HAP-1 (cell line): ENCODE measurements at places on chromosomes 12 and 14.

- DNase-seq, result no peak
These were observed 114.0 kb upstream of the FAR2 start for GRCh38 chr12:29035112-29035511.

GRCh38 chr12:39048395-39048794, 143.0 kb upstream of the CPNE8 start:
- DNase-seq, result no peak

GRCh38 chr12:57803319-57803893, 15.1 kb downstream of the AVIL start:
- peak; percentile 42 for DNase-seq

DNA sequence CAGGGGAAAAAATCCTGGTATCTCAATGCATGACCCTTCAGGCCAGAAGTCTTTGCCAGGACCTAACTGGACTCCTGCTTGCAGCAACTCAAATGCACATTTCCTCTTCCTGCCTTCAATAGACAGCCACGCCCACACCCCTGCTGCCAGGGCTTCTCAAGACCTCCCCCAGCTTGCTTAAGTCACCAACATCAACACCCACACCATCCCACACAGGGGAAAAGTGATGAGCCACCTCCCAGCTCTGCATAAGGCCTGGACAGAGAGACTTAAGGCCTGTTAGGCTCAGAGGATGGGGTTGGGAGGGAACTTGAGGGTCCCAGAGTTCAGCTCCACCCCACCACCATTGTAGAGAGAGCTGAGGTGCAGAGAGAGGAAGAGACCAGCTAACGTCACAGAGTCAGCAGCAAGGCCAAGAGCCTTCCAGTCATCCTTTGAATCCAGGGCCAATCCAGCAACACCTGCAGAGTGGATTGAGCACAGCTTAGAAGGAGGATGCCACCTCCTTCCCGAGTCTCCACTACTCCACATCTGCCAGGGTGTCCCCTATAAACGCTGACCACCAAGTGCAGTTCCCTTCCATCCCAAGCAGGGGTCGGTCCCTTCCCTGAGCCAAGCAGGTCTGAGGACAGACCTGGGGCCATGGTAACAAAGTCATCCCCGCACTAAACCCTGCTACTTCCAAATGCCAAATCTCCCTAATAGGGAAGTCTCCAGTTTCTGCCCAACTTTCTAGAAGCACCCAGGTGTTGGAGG, 50.0 kb downstream of the KDM2B start:
- peak; percentile 50 for DNase-seq

DNA sequence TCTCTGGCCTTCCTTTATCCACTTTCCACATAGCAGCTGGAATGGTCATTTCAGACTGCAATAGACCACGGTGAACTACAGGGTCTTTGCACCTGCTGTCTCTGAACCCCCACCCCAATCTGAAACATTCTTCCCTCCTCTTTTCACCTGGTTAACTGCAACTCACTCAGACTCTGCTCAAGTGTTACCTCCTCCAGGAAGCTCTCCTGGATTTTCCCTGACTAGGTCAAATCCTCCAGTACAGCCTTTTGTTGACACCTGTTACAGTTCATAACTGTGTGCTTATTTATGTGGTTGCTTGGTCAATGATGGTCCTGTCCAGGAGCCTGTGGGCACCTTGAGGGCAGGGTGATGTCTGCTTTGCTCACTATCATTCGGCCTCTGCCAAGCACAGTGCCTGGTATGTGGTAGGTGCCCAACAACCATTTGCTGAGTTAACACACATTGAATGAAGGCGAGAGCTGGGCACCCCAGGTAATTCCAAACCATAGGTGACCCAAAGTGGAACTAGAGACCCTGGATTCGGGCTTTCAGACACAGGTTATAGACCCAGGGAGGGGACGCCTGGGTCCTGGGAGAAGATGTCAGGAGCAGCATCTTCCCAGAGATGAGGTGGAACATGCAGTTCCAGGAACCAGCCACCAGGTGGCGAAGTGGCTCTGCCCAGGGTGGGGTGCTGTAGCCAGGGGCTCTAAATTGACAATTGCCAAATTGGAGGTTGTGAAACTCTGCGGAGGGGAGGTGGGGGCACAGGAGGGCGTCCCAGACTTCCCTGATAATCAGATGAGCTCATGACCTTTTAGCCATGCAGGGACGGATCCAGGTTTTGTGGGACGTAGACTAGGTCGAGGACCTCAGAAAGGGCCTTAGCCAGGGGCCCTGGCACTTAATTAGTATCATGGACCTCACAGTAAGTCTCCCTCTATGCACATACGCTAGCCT, 28.1 kb downstream of the TRPV4 start:
- DNase-seq, result peak; percentile 26

DNA sequence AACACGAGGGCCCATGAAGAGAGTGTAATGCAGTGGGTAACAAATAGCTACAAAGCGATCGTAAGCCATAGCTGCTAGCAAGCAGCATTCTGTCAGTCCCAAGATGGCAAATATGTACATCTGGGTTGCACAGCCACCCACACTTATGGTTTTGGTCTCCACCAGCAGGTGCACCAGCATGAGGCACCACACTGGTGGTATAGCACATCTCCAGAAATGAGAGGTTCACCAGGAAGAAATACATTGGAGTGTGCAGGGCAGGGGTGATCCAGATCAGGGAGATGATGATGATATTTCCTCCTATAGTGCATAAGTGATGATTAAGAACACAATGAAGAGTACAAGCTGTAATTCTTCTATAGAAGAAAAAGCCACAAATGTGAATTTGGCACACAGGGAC, 26.4 kb upstream of the OR10A7 start:
- no peak for DNase-seq

- peak; percentile 23 for DNase-seq
These were observed 89.9 kb downstream of the NT5DC3 start for GRCh38 chr12:103751171-103751570.

- no peak for DNase-seq
These were observed 32.2 kb downstream of the BRAP start for GRCh38 chr12:111653596-111653995.

DNA sequence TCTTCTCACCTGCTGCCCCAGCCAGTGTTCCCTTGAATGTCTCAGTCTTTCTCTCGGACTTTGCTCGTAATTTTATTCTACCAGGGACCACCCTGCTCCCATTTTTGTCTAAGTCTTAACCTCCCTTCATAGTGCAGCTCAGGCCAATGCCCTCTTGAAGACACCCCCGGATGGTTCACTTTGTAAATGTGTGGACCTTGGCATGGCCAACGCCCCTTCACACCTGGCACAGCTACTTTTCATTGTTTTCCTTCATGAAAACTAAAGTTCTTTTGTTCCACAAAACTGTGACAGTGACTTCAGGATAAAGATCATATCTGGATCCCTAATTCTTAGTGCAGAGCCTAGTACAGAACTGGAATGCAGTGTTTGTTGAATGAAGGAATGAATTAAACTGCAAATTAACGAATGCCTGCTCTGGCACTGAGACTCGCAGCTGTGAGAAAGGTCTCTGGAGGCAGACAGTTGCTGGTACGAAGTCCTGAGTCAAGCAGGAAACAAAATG, 3.5 kb upstream of the RNASE4 start:
- DNase-seq, result peak; percentile 63
